ENCODE measurements at places on chromosomes 4 and X. TPM values are rescaled to one million over a fixed set of nuclear protein-coding genes. Genes with fewer than 3 reads are reported as not detected.

GRCh38 chrX:133922390-133922771, 63.0 kb downstream of the GPC3 start:
- no peak for DNase-seq
- H3K27ac ChIP-seq: no peak overlapping the region
- H3K36me3 ChIP-seq: no peaks in the 10 kb centered on the region
- no peak overlapping the region for H3K4me3 ChIP-seq
- H3K4me1 ChIP-seq: no peaks in the 10 kb centered on the region
- no peaks in the 10 kb centered on the region for H3K27me3 ChIP-seq

DNA sequence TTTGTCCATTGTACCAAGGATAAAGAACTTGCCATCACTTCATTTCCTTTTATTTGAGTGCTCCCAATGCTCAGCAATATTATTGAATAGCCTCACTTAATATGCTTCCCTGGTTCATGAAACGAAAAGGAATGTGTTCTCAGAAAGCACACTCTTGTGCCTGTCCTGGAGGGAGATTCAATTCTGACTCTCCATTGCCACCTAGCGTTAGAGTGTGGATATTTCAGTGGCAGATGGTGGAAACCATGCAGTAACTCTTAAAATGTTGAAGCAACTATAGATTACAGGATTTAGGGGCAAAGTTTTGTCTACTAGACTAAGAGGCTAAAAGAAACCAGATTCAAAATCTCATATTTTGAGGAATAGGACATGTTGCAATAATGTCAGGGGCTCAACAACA, 36.0 kb downstream of the GAB3 start:
- no peak overlapping the region for H3K4me3 ChIP-seq
- H3K27me3 ChIP-seq: no peaks in the 10 kb centered on the region
- H3K36me3 ChIP-seq: no peaks in the 10 kb centered on the region

GRCh38 chr4:184805462-184806228, 20.1 kb downstream of the ACSL1 start:
- no peak for DNase-seq
- H3K4me3 ChIP-seq: no peak overlapping the region
- no peaks in the 10 kb centered on the region for H3K27me3 ChIP-seq
- peaks cover 30% of the 10 kb centered on the region for H3K36me3 ChIP-seq
- peaks cover 15% of the 10 kb centered on the region for H3K4me1 ChIP-seq

- H3K27ac ChIP-seq: no peak overlapping the region
- no peaks in the 10 kb centered on the region for H3K27me3 ChIP-seq
- H3K36me3 ChIP-seq: no peaks in the 10 kb centered on the region
- H3K4me1 ChIP-seq: no peaks in the 10 kb centered on the region
- H3K4me3 ChIP-seq: no peak overlapping the region
Measured at GRCh38 chr4:98179951-98180350, 36.7 kb upstream of the STPG2 start.

- no peak overlapping the region for H3K27ac ChIP-seq
- H3K4me3 ChIP-seq: no peak overlapping the region
- peak; percentile 51 for DNase-seq
- no peaks in the 10 kb centered on the region for H3K4me1 ChIP-seq
- no peaks in the 10 kb centered on the region for H3K36me3 ChIP-seq
Measured at GRCh38 chrX:119273420-119274192, 37.5 kb downstream of the PGRMC1 start.

DNA sequence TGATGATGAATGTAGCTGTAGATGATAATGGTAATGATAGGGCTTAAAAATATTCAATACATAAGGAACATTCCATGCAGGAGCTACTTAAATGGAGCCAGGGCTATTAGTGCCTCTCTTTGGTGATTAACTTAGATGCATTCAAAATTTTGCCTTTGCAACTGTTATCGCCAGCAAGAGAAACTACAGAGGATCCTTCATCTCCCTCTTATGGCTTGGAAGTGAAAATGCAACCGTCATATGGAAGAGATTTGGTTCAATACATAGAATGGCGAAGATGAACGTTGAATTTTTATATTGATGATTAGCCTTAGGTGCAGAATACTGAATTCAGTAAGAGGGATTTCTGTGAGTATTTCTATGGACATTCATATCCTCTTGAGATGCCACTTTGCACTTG, 134.5 kb upstream of the NLGN4X start:
- H3K27me3 ChIP-seq: no peaks in the 10 kb centered on the region
- no peak overlapping the region for H3K4me3 ChIP-seq
- H3K27ac ChIP-seq: no peak overlapping the region
- H3K36me3 ChIP-seq: no peaks in the 10 kb centered on the region
- no peaks in the 10 kb centered on the region for H3K4me1 ChIP-seq

NIPAL1 gene
- total RNA-seq: 3.1 TPM

MXRA5 gene
- 51.7 TPM for total RNA-seq

GLRB gene
- 7.2 TPM for total RNA-seq

AADAT gene
- 11.0 TPM for total RNA-seq

CDX4 gene
- not detected for total RNA-seq

MBNL3 gene
- 20.4 TPM for total RNA-seq

Measured in left lung (tissue), 14 donors.